Hair follicle dermal papilla cell (primary cell): ENCODE measurements at places on chromosomes 7 and 10. TPM values are rescaled to one million over a fixed set of nuclear protein-coding genes. Genes with fewer than 3 reads are reported as not detected.

Gene PLXDC2
- total RNA-seq = 3.0 and 6.7 TPM in 2 replicates

Gene SLC18A3
- not detected in 2 replicates for total RNA-seq

Gene SFXN4
- 8.4 and 8.6 TPM in 2 replicates for total RNA-seq

Gene GPER1
- total RNA-seq = 4.2 and 6.0 TPM in 2 replicates

Gene FKBP6
- not detected in 2 replicates for total RNA-seq

Gene LRRC17
- total RNA-seq = 4.4 and 4.9 TPM in 2 replicates

Gene CYP26C1
- under 0.01 and 0.16 TPM in 2 replicates for total RNA-seq

Gene PIK3AP1
- not detected in 2 replicates for total RNA-seq

Gene TUBB8
- total RNA-seq = not detected in 2 replicates

Gene FZD1
- 43.2 and 43.6 TPM in 2 replicates for total RNA-seq

Gene CPN1
- not detected in 2 replicates for total RNA-seq

Gene PFKP
- total RNA-seq = 66.7 and 83.2 TPM in 2 replicates

Gene TSPAN15
- total RNA-seq = 1.3 TPM in 2 replicates

Gene HKDC1
- 0.16 and 0.24 TPM in 2 replicates for total RNA-seq

Gene GJD4
- 0.16 TPM in 1 of 2 replicates, not detected in the other for total RNA-seq

Gene PTF1A
- total RNA-seq = not detected in 2 replicates

Gene FRMD4A
- total RNA-seq = 12.1 and 20.3 TPM in 2 replicates

Gene NEURL1
- total RNA-seq = 0.12 and 0.16 TPM in 2 replicates

Gene TSPAN13
- 1.1 and 2.4 TPM in 2 replicates for total RNA-seq

Gene TIMM23
- total RNA-seq = 52.2 and 69.6 TPM in 2 replicates

Gene DLX6
- not detected in 2 replicates for total RNA-seq
